Central memory CD4-positive, alpha-beta T cell (primary cell): ENCODE measurements at places on chromosomes 4 and X.

DNA sequence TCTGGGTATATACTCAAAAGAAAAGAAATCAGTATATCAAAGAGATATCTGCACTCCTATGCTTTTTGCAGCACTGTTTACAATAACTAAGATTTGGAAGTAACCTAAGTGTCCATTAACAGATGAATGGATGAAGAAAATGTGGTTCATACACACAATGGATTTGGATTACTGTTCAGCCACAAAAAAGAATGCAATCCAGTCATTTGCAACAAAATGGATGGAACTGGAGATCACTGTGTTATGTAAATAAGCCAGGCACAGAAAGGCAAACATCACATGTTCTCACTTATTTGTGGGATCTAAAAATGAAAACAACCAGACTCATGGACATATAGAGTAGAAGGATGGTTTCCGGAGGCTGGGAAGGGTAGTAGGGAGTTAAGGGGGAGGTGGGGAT, 17.6 kb upstream of the NXT2 start:
- no peak for DNase-seq

GRCh38 chr4:129355516-129355915, 259.6 kb downstream of the C4orf33 start:
- no peak for DNase-seq

DNA sequence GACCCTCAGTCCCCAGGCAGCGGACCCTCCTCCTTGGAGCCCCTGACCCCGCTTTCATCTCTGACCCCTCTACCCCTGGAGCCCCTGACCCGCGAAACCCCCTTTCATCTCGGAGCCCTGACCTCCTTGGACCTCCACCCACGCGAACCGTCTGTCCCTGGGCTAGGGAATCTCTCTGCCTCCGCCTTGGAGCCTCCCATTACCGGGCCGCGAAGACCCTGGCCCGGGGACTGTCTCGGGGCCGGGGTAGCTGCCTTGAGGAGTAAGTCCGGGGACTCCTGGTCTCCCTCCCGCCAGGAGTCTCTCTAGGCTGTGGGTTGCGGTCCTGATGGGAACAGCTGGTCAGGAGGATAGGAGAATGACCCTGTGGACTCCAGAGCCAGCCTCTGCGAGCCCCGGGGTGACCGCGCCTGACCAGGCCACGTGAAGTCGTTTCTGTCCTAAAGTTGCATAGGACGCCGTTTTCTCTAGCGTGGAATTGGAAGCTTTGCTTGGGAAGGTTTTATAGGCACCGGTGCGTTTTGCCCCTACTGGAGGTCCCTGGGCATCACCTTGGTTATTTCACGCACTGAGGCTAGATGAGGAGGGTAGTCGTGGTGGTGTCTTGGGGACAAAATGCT, 824 bp downstream of the TBC1D14 start:
- no peak for DNase-seq

DNA sequence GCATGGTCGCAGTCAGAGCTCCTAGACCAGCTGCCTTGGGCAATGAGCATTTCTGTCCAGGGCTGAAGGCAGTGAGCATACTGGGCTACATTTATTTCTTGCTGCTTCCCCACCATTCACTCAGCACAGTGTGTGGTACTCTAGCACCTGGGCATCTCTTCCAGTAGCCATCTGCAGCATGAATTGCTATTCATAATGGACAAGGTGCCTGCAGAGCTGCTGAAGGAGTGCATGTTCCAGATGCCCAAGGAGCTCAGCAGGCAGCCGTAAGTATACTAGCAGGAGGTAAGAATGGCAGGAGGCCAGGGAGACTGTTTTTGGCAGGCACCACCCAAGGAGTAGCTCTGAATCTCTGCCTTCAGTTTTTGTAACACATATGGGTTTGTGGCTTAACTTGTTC, 110.4 kb upstream of the RXFP1 start:
- no peak for DNase-seq

DNA sequence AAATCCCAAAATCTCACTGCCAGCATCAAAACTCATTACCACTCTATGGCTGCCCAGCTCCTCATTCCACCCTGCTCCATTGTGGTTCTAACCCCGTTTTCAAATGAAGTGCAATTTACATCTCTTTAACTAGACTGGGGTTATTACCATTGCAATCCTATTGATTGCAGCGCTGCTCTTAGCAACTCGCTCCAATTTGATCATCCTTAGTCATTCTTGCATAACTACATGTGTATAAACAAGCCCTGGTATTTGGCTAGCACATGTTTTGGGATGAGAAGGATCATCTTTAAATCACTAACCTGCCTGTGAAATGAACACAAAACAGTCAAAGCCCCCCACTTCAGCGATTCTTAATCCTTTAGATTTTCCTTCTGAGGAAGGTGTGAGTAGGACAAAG, 340.1 kb upstream of the PPARGC1A start:
- DNase-seq, result no peak
